ENCODE measurements at places on chromosomes 6 and 20.

DNA sequence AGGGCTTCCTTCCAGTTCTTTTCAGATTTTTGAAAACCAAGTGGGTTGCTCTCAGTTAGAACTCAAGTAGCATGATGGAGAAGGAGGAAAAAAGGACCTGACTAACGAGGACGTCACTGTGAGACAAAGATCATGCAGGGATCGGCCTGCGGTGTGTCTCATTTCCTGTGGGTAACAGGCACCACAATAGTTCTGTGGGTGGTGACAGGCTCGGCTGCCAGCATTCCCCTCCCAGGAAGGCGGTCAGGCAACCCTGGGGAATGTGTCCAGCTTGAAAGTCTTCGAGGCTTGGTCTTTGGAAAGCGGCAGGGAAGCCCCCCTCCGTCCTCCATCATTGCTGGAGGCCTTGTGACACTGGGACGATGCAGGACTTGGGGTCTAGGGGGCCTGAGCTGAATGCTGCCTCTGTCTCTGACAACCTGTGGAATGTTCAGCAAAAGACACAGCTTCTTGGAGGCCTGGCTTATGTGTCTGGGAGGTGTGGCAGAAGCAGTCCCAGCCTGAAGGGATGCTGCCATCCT, 121.0 kb downstream of the BCAS1 start:
- peak; percentile 65 for DNase-seq

DNA sequence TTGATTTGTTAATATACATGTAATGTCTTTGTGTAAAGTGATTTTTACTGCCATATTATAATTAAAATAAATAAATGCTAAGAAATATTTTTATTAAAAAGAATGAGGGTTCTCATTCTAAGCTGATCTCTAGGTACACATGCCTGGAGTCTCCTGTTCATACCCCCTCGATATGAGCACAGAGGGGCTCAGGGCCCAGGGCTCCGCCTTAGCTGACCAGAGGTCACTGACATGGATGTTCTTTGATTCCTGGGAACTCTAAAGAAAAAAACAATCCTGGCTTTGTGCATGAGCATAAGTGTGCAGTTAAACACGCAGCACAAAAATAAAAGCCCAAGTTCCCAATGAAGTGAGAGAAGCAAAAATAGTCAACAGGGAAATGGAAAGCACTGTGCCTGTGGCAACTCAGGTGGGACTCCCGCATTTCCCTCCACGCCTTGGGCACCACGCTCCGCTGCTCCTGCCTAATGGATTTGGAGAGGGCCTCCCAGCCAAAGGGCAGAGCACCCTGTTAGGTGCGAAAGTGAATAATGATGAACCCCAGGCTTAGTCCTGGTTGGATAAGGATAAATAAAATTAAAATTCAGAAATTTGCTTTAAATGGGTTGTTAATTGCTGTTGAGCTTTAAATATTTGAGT, 33.3 kb upstream of the QKI start:
- no peak for DNase-seq

- DNase-seq, result no peak
Observed at GRCh38 chr6:127022302-127022701, 96.2 kb upstream of the RSPO3 start.

GRCh38 chr20:14759979-14760378, 422.6 kb upstream of the FLRT3 start:
- no peak for DNase-seq

- DNase-seq, result peak; percentile 6
Observed at GRCh38 chr20:24763386-24764026, 185.6 kb upstream of the CST7 start.

DNA sequence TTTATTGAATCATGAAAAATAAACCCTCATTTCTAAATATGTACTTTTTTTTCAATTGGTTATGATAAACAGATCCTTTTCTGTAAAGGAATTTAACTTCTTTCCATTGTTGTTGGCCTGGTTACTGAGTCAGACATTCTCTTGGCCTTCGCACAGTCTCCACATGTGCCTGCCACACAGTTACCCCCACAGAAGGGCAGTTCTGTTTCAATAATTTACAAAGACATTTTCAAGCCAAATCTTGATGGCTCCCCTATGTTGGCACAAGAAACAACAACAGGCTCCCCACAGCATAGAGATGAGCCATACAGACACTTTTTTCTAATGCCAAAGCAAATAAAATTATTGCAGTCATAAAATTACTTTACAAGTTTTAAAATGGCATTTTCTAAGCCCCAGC, 55.6 kb upstream of the BEND6 start:
- DNase-seq, result no peak

DNA sequence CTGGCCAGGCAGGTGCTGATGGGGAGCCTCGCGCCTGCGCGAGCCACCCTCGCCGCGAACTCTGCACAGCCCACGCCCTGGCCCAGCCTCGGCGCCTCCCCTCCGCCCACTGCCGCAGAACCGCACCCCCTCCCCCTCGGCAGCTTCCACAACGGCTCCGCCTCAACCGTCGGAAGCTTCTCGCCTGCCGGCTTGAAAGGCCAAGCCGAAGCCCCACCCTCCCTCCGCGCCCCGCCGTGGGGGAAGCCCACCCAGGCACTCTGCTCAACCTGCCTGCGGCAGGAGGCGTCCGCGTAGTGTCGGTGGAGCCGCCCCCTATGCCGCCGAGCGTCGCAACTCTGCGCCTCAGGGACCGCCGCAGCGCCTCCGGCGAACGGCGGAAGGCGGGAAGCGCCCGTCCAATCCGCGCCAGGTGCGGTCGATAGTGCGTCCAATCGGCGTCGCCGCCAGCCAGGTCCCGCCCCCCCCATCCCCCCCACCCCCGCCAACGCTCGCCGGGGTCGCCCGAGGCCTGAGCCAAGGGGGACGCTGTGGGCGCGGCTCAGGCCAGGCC, at the start of gene SYCP2:
Gene SYCP2, minus strand, starts transcription at position 342 of the 553 bp plus-strand sequence. CDS start 11,224 bp downstream, outside the sequence.
- peak; percentile 48 for DNase-seq

- no peak for DNase-seq
Observed at GRCh38 chr6:33823806-33824205, 20.0 kb upstream of the MLN start.

- no peak for DNase-seq
Observed at GRCh38 chr20:11195899-11196558, 522.2 kb upstream of the JAG1 start.

DNA sequence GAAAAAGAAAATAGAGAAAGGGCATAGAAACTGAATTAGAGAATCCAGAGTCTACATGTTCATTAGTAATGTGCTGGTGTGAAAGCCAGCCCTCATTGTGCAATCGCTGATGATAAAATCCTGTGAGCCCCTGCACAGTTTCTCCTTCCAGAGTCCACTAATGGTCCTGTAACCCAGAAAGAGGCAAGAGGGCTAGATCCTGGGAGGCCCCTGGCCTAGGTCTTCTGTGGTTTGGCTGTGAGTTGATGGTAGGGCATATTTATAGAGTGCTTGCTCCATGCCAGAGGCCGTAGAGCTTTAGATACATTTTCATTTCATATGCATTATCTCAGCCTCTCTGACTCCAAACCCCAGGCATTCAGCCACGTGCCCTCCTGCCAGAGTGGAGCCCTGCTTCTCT, 94.9 kb upstream of the MTHFD1L start:
- no peak for DNase-seq

DNA sequence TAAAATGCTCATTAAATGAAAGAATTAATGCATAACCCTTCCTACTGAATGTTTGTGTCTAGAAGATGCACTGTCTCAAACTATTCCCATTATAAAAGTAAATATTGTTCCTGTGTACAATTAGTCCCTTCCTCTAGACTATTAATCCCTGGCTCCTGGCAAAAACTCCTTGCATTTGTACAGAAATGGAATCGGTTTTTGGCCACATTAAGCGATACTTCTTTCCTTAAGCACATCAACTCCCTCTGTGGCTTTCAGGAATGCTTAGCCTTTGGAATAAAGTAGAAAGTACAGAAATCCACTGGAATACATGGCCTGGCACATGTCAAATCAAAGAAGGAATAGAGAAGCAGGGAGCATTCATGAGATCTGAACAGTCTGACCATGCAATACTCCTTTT, 179.8 kb downstream of the GMPR start:
- no peak for DNase-seq

- no peak for DNase-seq
Observed at GRCh38 chr6:118502169-118502568, 45.9 kb upstream of the PLN start.

DNA sequence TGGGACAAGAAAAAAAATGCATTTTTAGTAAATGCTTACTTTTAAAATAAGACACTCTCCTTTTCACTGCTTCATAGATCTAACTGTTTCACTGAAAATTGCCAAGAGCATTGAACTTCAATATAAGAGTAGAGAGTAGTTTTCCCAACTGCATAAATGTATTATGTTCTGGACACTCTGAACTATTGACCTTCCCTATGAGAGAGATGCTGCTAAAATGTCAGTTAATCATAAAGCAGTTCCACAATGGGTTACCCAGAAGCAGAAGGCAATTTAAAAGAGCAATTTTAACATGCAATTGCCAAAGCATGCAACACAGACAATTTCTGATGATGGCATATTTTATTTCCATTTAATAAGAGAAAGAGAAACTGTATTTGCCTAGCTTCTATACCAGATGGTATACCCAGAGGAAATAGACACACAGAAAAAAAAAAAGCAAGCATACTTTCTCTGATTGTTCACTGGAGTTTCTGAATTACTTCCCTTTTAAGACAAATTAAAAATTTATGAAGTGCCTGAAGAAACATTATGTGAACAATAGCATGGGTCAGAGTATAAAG, 279.1 kb upstream of the THEMIS start:
- DNase-seq, result no peak

DNA sequence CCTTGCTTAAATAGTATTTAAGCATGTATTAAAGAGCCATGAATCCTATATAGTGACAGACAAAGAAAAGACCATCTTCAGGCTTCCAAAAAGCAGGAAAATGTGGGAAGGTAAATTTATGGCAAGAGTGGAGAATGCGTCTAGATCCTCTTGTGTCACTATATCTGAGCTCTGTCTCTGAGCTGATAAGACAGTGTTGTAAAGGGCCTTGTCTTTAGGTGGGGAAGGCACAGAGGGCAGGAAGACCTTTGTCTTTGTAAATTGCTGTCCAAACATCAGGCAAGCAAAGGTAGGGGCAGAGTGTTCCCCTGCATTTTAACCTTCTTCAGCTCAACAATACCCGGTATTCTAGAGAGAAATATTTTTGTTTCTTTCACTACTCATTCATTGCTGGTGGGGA, 33.9 kb upstream of the MBOAT1 start:
- DNase-seq, result no peak

DNA sequence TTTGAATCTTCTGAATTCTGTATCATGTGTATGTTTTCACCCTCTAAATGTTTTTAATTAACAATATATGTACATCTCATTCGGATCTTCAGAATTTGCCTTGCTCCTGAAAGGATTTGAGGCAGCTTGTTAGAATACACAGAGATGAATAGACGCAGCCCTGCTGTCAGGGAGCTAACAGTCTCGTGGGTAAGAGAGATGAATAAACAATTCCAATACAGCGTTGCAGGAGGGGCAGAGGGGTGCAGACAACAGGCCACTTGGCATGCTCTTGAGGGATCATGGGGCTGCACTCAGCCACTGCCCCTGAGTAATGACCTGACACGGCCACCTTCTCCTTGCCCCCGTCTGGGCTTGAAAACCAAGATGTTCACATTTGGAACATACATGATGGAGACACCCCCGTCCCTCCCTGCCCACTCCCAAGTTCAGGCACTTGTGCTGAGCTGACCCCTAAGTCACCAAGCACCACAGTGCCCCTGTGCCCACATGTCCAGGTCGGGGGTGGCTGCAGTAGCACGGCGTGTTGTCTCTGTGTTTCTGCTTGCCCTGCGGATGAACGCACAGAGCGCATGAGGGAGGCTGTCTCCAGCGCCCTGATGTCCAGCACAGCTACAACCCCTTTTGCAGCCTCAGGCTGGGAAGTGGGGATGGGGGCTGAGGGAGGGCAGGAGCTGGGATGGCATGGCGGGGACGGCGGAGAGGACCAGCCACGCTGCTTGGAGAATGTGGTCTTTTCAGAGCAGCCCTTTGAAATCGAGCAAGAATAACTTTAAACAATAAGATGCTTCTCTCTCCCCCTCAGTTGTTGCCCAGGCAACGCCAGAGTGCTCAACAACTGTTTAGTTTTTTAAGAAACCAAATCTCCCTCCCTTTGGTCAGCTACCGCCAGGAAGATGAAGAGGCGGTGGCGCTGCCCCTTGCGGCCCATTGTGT, 33.0 kb upstream of the CDH22 start:
- no peak for DNase-seq

DNA sequence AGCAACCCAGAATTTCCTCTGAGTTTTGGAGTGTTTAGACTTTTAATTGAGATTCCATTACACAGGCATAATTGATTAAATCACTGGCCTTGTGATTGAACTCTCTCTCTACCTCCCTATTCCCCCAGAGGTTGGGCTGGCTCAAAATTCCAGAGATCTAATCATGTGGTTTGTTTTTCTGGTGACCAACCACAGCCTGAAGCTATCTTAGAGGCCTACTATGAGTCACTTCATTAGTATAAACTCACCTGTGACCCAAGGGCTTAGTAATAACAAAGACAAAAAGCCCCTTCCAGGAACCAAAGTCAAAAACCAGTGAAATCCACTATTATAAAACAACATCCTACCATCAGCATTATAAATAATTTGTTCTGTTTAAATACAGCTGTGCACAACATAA, 992.5 kb upstream of the CITED2 start:
- no peak for DNase-seq

- no peak for DNase-seq
Observed at GRCh38 chr6:85143676-85144075, 306.2 kb upstream of the NT5E start.

DNA sequence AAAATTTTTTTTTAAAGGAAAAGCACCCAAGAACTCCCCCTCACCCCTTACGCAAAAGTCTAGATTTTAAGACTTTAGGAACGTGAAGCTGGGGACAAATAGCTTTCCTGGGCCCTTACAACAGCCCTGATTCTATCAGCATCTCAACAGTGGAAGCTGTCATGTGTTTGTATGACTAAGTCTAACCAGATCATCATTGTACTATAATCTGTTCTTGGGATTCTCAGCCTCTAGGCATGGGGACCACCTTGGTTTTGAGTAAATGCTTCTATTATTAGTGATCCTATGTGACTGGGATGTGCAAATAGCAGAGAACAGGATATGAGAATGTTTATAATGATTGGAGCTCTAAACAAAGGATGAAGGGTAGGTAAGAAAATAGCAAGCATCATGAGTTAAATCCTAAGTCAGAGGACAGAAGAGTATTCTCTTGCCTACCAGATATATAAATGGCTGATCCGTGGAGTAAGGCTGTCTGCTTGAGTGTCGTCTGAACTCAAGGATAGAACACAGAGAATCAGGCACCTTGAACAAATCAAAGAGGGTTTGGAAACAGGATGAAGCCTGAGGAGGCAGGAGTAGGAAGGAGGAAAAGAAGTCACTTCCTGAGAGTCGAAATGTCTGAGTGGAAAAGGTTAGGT, 105.7 kb upstream of the FAM184A start:
- DNase-seq, result no peak

GRCh38 chr6:162726947-162727321, 632 bp downstream of the PRKN start:
- no peak for DNase-seq

- DNase-seq, result no peak
Observed at GRCh38 chr6:53979468-53980067, 131.7 kb upstream of the MLIP start.

GRCh38 chr20:50348096-50348495, 157.5 kb downstream of the CEBPB start:
- DNase-seq, result no peak

GRCh38 chr20:59667131-59667530, 62.8 kb downstream of the PHACTR3 start:
- DNase-seq, result no peak

GRCh38 chr6:121896771-121897170, 461.3 kb downstream of the GJA1 start:
- DNase-seq, result no peak

Measured in activated CD4-positive, alpha-beta T cell treated with anti-CD3 and anti-CD28 coated beads for 1 hour (primary cell).